ENCODE measurements at places on chromosomes 11 and 22. TPM values are rescaled to one million over a fixed set of nuclear protein-coding genes. Genes with fewer than 3 reads are reported as not detected.

KDM4E gene
- total RNA-seq: not detected

MS4A7 gene
- 82.7 TPM for total RNA-seq

MS4A2 gene
- total RNA-seq: 1.2 TPM

DBX1 gene
- not detected for total RNA-seq

OR5P2 gene
- not detected for total RNA-seq

TEAD1 gene
- total RNA-seq: 59.2 TPM

ISX gene
- not detected for total RNA-seq

MTNR1B gene
- total RNA-seq: not detected

IFITM1 gene
- total RNA-seq: 205 TPM

APOBEC3B gene
- 0.56 TPM for total RNA-seq

DERL3 gene
- 0.95 TPM for total RNA-seq

YPEL1 gene
- 1.2 TPM for total RNA-seq

TIRAP gene
- 12.5 TPM for total RNA-seq

NLRP6 gene
- total RNA-seq: 0.38 TPM

WNT11 gene
- 39.2 TPM for total RNA-seq

SLC37A4 gene
- 7.8 TPM for total RNA-seq

MS4A14 gene
- 4.4 TPM for total RNA-seq

SYCE3 gene
- total RNA-seq: not detected

PACSIN2 gene
- total RNA-seq: 85.6 TPM

SMIM35 gene
- total RNA-seq: not detected

MYOD1 gene
- not detected for total RNA-seq

GGT5 gene
- total RNA-seq: 65.8 TPM

SEPTIN3 gene
- 0.23 TPM for total RNA-seq

OR5B21 gene
- not detected for total RNA-seq

SLC22A12 gene
- not detected for total RNA-seq

HEPN1 gene
- total RNA-seq: not detected

LMO2 gene
- total RNA-seq: 32.9 TPM

LYVE1 gene
- 292 TPM for total RNA-seq

P4HA3 gene
- 5.6 TPM for total RNA-seq

CSNK2A3 gene
- total RNA-seq: 2.1 TPM

PHETA2 gene
- total RNA-seq: 17.3 TPM

CNTN5 gene
- total RNA-seq: 0.33 TPM

TMEM191C gene
- 0.51 TPM for total RNA-seq

GPR83 gene
- total RNA-seq: not detected

SF3B2 gene
- 140 TPM for total RNA-seq

NPTXR gene
- 8.4 TPM for total RNA-seq

HOATZ gene
- total RNA-seq: not detected

PRRG4 gene
- total RNA-seq: 0.83 TPM

MAPK8IP2 gene
- total RNA-seq: 0.24 TPM

IFTAP gene
- total RNA-seq: 15.6 TPM

CLDN5 gene
- 70.1 TPM for total RNA-seq

NUDT8 gene
- total RNA-seq: 5.7 TPM

BIRC3 gene
- total RNA-seq: 37.0 TPM

ANO5 gene
- total RNA-seq: 2.3 TPM

NLRP14 gene
- not detected for total RNA-seq

CYP2D6 gene
- 0.48 TPM for total RNA-seq

CNTF gene
- 1.7 TPM for total RNA-seq

RAG2 gene
- total RNA-seq: not detected

All from posterior vena cava (tissue), 2 donors.